Activated T-cell treated with anti-CD3 and anti-CD28 coated beads, Interleukin-2, amount 50 U/mL, for 72 hours (primary cell): ENCODE measurements at places on chromosomes 13 and 19.

GRCh38 chr19:2385053-2385721, 25.1 kb downstream of the TMPRSS9 start:
- no peak for DNase-seq

DNA sequence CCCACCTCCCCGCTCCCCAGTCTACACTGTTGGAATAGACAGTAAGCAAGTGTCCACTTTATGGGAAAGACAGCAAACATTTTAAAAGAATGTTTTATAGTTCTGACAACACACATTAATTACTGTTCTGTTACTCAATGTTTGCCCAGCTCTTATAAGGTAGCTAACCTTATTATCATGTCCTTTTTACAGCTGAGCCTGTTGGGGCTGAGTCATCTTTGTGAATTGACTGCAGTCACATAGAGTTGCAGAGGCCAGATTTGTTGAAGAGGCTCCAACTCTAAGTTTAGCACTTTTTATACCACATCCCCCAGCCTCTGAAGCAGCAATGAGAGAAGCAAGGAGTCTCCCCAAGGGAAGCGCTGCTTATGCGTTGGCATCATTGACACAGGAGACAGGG, 76.2 kb downstream of the C13orf42 start:
- no peak for DNase-seq

DNA sequence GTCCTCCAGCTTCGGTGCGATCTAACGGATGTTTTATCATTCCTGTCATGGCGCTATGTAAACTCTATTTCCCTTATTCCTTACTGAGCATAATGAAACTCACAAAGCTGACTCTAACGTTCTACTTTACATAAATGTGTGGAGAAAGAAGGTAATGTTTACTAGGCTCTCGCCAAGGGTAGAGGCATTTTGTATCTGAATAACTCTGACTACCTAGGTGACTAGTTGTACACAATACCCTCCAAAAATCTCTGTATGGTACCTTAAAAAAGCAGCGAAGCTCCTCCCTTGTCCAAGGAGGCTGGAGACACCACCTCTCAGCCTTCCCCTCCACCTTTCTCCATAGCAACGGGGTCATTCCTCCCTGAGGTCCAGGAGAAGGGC, 316 bp upstream of the ZNF530 start:
- DNase-seq: no peak

DNA sequence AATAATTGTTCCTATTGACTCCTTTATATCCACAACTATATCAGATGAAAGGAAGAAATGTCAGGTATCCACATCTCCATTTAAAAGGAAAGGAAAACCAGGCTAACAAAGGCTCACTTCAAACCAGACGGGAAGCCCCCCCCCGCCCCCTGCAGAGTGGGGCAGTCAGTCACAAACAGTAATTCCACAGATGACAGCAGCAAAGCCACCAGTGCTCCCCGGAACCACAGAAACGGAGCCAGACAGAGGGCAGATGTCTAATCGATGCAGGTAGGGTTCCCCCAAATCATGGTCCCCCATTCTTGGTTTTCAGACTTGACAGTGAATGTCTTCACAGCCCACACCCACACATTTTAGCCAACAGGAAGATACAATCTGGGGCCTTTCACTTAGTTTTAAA, 100.8 kb downstream of the STK24 start:
- DNase-seq: peak; percentile 55

DNA sequence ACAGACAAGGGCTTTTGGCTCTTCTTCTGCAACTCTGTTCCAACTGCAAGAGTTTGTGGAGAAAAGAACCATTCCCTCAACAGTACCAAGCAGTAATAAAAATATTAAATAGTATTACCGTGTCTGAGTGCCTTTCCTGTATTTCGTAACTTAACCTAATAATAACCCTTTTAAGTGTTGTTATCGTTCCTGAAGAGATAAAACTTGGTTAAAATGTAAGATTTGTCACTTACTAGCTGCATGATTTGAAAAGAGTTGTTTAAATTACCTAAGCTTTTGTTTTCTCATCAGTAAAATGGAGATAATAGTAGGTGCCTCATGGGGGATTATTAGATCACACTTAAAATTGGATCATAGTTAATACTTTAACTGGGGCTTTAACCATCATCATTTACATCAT, 447.2 kb downstream of the GPC5 start:
- no peak for DNase-seq
